ENCODE measurements at places on chromosomes 7 and 10.

- no peak for DNase-seq
Observed at GRCh38 chr7:80609751-80610150, 28.7 kb upstream of the CD36 start.

DNA sequence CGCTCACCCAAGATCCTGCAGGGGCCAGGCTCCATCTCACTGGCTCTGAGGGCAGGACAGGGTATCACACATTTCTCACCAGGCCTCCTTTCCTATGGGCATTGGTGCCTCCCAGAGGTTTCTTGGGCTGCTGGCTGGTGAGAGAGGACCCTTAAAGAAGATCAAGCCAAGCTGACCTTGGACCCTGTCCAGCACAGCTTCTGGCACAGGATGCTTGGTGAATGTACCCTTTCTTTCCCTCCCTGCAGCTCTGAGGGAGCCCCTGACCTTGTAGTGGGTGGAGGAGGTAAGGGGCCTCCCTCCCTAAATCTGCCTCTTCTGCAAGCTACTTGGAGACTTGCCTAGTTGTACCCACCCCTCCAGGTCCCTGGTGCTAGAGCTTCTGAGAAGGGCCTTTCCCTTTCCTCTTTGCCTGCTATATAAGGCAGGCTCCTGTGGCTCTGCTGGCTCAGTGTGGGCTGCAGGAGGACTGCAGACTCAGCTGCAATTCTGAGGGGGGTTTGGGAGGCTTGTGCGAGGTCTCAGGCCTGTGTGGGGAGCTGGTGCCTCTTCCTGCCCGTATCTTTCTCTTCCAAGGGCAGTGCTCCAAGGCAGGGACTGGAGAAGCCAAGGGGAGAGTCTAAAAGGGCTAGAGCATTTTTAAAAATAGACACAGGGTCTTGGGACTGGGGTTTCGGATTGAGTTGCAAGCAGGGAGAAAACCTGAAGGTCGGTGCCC is 11.7 kb upstream of the TRIM8 start:
- no peak for DNase-seq

DNA sequence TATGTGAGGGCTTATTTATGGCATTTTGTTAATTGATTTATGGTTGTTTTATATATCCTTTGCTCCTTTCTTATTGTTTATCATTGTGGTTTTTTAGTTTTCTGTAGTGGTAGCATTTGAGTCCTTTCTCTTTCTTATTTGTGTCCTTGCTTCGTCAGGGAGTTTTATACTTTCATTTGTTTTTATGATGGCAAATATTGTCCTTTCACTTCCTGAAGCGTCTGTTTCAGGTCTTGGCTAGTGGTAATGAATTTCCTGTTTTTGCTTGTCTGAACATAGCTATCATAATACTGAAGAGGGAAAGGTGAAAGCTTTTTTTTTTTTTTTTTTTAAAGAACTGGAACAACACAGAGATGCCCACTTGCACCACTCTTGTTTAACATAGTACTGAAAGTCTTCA is 228.2 kb downstream of the ATRNL1 start:
- no peak for DNase-seq

GRCh38 chr7:117011419-117012260 is 58.3 kb downstream of the ST7 start:
- DNase-seq = no peak

DNA sequence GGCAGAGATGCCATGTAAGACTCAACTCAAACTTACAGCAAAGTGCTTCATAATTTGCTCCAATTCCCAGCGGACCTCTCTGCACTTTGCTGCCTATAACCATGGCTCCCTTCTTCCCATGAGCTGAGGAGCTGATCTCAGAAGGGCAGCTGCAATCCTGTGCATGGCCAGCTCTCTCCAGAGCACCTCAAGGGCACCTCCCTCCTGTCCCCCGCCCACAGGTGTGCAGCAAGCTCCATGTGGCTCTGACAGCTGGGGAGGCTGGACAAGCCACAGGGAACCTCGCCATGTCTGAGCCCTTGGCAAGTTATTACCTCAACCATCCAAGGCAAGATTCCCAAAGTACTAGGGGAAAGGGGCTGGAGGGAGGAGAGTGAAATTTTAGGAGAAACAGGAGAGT is 61.1 kb upstream of the DDC start:
- no peak for DNase-seq

GRCh38 chr7:16455591-16455990 is 9.9 kb downstream of the SOSTDC1 start:
- no peak for DNase-seq

DNA sequence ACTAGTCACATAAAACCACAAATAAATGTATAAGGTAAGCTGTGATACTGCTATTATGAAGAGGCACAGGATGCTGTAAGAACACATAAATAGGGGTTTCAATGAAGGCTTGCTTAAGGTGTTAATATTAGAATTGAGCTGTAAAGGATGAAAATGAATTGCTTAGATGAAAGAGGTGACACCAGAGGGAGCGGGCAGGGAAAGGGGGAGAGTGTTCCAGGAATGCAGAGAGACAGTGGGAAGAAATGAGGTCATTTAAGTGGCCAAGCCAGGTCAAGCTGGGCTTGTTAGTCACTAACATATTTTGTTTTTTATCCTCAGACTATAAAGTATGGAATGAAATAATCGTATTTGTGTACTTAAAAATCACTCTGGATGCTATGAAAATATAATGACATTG is 193.5 kb downstream of the NRG3 start:
- no peak for DNase-seq

- no peak for DNase-seq
Observed at GRCh38 chr7:144470078-144470477, 66.6 kb upstream of the NOBOX start.

DNA sequence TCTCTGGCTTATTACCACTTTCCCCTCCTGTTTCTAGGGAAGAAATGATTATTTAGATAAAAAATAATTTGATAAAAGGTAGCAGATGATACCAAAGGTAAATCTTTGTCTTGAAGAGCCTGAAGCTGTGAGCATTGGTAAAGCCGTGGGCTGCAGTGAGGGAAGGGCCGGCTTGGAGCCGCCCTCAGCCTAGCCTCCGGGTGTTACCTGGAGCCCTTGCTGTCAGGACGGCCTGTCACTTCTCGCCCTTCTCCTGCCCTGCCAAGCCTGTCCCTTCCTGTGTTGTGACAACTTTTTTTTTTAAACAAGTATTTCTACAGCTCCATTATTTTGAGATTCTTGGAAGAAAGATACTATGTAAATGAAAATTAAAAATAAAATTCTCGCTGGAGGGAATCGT is 7.0 kb downstream of the CUX1 start:
- no peak for DNase-seq

DNA sequence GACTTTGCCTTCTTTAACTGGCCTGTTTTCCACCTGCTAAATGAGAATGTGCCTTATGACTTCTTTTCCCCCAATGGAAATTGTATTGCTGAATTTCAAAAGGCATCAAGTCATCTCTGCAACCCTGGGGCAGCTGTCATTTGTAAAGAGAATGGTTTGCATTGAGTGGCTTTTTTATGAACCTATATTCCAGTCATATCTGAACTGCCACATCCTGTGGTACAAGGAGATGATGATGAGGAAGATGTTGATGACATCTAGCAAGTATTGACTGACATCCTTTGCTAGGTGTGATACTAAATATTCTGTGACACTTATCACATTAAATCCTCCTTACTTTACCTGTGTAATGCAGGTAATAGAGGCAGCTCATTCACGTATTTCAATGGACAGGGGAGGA is 88.3 kb upstream of the KIAA1217 start:
- DNase-seq = no peak

DNA sequence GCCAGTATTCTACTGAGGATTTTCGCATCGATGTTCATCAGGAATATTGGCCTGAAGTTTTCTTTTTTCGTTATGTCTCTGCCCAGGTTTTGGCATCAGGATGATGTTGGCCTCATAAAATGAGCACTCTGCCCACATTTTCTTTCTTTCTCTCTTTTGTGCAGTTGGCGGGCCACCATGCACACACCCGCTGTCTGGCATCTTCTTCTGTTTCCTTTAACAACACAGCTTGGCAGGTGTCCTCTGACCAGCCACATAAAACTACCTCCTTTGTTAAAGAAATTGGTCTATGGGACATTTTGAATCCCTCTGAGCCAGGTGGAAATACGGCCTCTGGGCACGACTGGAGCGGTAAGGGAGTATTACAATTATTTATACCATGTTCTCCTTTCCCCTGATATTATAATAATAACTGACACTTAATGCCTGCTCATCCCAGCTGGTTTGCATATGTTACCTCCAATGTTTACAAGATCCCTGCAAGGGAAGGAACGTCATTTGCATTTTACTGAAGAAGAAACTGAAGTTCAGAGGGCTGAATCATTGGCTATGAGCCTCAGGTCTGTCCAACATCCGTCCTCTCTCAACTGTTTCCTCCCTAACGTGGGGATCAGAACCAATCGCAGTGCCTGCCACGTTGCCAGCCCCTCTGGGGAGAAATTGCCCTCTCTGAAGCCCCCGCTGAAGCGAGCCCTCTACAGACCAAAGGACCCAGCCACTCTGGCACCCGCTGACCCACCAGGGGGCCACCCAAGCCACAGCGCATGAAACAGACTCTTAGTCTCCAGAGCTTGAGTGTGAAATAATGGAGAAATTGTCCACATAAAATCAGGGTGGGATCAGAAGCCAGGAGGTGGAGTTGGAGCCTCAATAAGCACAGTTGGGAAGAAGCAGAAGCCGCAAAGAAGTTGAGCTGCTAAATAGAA is 125.0 kb upstream of the FOXK1 start:
- DNase-seq = no peak

GRCh38 chr10:118669835-118670234 is 74.4 kb upstream of the PRLHR start:
- DNase-seq = no peak

DNA sequence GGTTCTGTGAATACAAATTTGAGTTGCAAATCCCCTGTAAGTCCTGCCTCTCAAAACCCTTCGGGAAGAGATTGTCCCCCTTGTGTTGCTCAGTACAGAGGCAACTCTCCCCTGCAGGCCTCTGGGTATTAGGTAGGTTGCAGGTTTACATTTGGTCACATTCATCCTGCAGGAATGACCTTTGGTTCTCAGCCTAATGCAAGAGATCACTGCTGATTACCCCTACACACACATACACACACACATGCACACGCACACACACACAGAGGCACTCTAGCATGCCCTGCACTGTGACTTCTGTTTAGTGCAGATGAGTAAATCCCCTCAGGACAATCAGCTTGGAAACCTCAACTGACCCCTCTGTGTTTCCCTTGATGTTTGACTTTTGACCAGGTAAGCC is 69.2 kb downstream of the C10orf67 start:
- DNase-seq = no peak

DNA sequence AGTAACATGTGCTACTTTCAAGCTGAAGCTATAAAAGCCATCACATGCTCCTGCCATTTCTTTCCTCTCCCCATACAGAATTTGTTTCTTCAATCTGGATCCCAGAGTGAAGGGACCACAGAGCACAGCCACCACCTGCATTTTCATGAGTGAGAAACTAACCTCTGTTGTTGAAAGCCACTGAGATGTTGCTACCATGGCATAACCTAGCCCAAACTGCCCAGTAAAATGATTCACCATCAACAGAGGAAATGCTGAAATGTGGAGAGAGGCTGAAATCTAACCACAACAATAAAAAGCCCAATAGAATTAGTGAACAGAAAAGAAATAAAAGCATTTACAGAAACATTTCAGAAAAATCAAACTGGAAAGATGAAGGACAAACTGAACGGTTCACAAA is 125.2 kb downstream of the AMPH start:
- DNase-seq = no peak

DNA sequence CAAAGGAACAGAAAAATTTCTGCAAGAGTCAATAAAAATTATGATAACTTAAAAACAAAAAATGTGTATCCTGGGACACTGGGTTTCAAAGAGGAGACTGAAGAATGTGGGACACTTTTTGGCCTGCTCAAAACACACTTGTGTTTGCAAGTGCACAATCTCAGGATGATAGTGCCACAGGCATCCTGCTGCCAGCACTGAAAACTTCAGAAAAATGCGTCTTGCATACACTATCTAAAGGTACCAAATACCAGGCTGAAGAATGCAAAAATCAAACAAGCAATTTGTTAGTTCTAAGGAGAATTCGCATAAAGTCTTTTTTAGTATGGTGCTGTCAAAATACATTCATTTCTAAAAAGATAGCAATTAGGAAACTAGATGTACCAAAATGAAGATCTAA is 38.1 kb downstream of the WASL start:
- DNase-seq = no peak

GRCh38 chr10:25017154-25017590 is 760 bp downstream of the THNSL1 start:
- no peak for DNase-seq

DNA sequence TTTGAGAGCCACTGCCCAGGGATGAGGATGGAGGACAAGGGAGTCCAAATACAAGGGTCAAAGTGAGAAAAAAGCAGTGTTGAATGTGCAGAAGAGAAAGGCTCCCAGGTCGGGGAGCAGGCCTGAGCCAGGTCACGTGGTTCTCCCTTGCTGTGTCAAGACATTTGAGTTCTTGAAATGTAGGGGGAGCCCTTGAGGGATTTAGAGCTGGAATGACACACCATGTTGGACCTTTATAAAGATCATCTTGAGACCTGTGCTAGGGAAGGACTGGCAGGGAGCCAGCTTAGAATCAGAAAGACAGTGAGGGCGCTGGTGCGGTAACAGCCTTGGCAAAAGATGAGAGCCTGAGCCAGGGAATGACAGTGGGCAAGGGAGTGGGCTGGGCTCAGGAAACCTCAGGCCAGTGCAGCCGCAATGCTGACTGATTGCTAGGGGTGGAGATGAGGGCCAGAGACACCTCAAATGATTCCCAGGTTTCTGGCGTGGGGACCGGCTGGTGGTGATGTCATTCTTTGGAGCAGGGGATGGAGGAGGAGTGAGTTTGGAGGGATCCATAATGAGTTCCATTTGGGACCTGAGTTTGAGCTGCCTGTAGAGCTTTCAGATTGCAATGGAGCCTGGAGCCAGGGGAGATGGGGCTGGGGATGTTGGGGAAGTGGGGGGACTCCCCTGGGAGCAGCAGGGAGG is 120.1 kb downstream of the PTPN20 start:
- no peak for DNase-seq

GRCh38 chr7:90761584-90761983 is 165.5 kb downstream of the CDK14 start:
- DNase-seq = no peak
